Inflammatory macrophage treated with lipopolysaccharide for 4 hours (primary cell): ENCODE measurements at places on chromosomes 5 and 9.

DNA sequence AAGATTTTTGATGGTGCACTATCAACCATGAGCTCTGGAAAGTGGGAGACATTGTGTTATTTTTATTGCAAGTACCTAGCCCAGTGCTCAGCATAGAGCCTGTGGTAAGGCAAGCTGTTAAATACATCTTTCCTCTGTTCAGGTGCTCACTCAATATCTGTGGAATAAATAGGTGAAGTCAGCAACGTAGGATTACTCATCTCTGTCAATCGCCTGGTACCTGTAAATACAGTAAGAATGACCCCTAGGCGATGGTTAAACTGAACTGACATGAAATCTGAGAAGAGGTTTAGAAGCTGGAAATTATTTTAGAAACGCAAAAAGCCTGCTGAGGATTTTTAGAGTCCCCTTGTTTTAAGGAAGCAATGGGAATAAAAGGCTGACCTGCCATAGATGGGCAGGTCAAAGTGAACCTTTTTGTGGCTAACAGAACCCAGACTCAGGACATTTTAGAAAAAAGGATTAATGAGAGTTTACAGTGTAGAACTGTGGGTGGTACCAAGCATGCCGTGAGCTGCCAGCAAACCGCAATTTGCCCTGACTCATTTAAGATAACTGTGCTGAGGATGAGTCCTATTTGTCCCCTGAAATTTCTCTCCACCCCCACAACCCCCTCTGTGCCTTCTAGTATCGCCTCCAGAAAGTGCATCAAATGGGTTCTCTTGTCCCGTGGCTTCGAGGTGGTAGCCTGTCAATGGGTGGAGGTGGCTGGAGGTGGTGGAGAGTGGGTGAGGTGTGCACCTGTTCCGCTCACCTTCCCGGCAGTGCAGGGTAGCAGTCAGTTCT is 375.1 kb downstream of the MED10 start:
- DNase-seq: no peak

DNA sequence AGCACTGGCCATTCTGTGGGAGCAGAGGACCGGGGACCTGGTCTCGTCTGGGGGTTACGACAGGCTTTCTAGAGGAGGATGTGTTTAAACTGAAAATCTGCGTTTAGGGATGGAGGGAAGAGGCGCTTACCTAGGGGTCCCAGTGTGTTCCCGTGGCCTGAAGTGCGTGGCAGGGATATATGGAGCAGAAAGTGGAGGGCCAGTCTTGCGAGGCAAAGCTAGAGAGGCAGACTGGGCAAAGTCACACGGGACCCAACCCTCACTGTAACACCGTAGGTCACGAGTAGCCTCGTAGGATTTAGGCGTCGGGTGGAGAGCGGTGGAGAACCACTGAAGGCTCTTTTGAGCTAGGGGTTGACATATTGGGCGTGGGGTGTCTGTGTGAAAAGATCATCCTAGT is 32.8 kb upstream of the POMT1 start:
- no peak for DNase-seq

DNA sequence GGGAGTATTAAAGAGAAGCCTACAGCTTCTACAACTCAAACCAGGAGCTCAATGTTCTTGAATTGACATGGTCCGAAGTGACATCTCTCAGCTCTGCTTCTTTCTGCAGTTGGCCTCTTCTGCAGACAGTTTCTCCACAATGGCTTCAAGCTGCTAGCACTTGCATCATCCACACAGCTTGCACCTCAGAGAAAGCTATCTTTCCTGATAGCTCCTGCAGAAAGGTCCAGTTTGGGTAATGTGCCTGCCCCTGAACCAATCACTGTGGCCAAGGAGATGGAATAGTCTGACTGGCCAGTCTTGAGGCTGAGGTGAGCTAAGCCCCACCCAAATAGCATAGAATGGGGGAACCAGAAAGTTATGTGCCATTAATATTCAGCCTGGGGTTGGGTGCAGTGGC is 95.8 kb upstream of the ABCA1 start:
- DNase-seq: no peak

DNA sequence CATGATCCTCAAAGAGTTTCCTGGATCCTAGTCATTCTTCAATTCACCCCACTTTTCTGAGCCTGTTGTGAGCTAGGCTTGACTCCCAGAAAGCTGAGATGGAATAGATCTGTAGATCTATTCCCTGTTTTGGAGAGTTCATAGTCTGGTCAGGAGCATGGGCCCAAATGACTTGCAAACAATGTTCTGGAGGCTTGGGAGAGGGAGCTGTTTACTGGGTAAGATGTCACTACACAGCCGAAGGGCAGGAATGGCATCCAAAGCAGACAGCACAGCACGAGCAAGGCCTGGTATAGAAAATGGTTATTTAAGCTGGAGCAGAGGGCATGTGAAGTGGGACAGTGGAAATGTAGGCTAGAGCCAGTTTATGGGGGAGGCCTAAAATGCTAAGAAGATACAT is 152.5 kb upstream of the ALDH1B1 start:
- no peak for DNase-seq

- DNase-seq: no peak
Measured at GRCh38 chr5:35134278-35135030, 86.7 kb upstream of the AGXT2 start.

GRCh38 chr5:139181835-139182452 is 16.2 kb downstream of the SIL1 start:
- DNase-seq: peak; percentile 64

DNA sequence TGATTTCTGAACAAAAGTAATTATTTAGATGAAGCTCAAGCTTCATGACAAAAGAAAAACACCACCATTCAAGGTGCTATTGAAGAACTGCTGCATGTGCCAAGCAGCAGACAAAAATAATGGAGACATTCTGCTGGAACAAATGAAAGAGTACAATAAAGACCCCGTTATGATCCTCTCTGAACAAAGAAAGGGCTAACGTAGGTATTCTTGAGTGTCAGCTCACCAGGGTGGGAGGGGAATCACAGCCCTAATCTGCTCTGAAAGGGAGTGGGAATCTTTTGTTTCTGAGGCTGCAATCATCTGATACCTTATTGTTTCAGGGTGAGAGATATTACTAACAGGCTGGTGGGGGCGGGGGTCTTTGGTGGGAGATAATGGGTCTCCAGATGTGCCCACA is 15.4 kb downstream of the CEMIP2 start:
- no peak for DNase-seq

DNA sequence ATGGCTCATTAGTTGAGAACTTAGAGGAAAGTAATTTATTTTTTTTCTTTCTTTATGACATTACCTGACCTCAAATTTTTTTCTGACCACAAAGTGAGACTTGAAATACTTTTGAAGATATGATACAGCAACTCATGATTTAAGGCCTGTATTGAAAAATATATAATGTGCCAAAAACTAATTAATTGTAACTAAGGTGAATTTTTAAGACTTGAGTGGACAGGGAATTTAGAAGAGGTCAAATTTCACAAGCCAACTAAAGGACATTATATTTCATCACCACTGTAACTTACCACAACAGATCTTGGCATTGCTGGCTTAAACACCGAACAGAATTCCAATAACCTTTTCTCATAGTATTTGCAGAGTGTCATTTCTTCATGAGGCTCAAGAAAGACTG is 1.8 kb downstream of the CCNH start:
- no peak for DNase-seq

- peak; percentile 69 for DNase-seq
Measured at GRCh38 chr5:17228821-17229291, 11.4 kb downstream of the BASP1 start.

- no peak for DNase-seq
Measured at GRCh38 chr9:125284855-125285254, 23.2 kb downstream of the GAPVD1 start.

GRCh38 chr9:131263701-131264100 is 12.6 kb downstream of the FAM78A start:
- DNase-seq: no peak

GRCh38 chr5:36606428-36607113 is at the start of gene SLC1A3:
TSS of gene SLC1A3 (plus strand) at chr5:36606606. CDS start at chr5:36608424, 1,818 bp downstream.
- DNase-seq: peak; percentile 87

DNA sequence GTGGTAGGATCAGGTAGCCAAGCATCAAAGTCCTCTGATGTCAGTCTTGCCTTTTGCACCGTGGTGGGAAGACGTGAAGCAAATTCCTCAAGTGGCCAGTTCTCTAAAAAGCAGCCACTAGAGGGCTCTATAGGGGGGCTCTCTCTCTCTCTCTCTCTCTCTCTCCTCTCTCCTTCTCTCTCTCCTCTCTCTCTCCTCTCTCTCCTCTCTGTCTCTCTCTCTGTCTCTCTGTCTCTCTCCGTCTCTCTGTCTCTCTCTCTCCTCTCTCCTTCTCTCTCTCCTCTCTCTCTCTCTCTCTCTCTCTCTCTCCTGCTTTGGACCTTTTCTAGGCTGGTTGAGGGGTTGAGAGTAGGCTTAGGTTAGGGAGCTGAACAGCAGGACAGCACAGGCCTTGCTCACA is 13.9 kb upstream of the OSMR start:
- DNase-seq: peak; percentile 28

GRCh38 chr9:36213387-36213786 is 22.7 kb downstream of the CLTA start:
- DNase-seq: no peak

- no peak for DNase-seq
Measured at GRCh38 chr5:1948111-1948510, 65.4 kb upstream of the IRX4 start.

GRCh38 chr9:16575986-16576245 is 294.6 kb downstream of the BNC2 start:
- DNase-seq: no peak

DNA sequence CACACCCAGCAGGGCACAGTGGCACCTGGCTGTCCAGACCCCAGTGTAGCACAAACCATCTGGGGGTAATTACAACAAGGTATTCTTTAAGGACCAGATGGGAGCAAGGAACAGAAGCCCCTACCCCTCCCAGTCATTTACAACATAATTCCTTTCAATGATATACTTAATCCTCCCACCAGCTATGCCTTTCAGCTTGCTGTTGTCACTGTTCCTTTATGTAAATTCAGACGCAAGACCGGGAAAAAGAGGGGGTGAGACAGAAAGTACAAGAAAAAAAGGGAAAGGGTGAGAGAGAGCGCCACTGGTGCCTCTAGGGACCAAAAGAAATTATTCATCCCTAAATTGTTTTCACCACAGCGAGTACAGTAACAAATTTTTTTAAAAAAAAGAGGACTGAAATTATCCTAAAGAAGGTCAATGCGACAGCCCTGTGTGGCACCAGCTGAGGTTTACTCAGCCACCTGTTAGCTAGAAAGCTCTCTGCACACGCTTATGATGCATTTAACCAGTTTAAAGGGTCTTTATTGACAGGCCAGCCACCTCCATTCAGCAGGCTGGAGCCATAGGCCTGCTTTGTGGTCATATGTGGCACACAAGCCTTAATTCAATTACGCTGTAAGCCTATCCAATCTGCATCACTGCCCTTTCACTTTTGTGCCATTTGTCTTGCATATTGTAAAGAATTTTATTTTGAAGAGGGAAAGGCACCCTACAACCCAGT is 210.2 kb upstream of the ISL1 start:
- DNase-seq: no peak

- DNase-seq: no peak
Measured at GRCh38 chr9:72911816-72912215, 41.0 kb downstream of the ALDH1A1 start.

DNA sequence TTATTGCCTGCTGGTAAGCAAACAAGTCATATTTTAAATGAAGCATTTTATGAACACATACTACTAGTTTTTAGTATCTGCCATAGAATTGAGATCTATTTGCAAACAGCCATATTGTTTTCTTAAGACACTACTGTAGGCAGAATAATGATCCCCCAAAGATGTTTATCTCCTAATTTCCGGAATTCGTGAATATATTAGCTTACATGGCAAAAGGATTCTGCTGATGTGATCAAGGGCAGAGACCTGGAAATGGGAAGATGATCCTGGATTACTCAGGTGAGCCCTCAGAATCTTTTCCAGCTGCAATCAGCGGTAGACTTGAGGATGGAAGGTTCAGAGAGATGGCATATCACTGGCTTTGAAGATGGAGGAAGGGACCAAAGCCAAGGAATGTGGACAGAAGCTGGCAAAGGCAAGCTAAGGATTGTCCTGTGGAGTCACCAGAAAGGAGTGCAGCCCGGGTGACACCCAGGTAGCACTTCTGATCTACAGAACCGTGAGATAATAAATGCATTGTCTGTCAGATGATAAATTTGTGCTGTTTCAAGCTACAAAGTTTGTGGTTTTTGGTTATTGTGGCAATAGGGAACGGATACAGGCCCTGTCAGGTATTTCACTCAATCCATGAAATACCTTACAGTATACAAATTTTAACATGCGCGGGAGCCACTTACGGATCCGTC is 1.0 kb upstream of the ERCC6L2 start:
- DNase-seq: no peak

- DNase-seq: no peak
Measured at GRCh38 chr5:96219580-96220281, 213.3 kb downstream of the PCSK1 start.

DNA sequence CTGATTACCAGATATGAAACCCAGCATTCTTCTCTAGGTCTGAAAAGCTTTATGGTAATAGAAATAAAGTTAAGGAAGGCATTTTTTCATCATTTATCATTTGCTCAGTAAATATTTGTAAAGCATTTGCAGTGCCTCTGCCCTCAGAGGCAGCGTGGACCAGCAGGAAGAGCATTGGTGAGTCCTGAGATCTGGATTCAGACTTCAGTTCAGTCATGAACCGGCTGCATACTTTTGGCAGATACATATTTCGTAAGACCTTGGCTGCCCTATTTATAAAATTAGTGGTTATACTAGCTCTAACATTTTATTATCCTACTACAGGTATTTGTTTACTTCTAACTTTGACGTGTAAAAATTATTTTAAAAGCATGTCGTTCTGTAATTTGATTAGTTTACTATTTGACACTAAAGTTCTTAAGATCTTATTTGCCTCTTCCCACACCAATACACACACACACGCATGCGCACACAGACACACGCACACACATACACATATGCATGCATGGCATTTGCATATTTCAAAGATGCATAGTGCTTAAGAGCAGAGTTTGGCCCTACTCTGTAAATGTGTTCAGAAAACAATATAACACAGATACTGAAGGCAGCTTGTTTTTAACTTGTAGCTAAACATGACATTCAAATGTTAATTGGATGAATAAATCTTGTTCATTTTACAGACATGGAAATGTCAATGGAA is 101.9 kb downstream of the RPS23 start:
- no peak for DNase-seq
